Retina (tissue), 1 donor: ENCODE measurements at places on chromosomes 11 and 22.

GRCh38 chr11:65085446-65085845 is 1.4 kb downstream of the ZFPL1 start:
- no peak for DNase-seq

DNA sequence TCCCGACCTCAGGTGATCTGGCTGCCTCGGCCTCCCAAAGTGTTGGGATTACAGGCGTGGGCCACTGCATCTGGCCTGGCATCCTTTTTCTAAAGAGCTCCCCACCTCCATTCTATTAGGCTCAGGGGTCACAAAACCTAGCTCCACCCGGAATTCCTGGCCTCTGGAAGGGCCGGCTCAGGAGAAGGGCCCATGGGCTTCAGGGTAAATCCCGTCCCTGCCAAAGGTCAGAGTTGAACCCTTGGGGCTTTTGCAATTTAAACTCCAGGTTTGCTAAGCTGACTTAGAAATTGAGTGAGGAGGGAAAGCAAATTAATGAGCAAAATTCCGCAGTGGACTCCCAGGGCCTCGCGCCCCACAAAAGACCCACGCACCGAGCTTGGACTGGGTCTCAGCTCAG is 48.3 kb downstream of the RPS6KA4 start:
- DNase-seq, result no peak

GRCh38 chr11:1838426-1839144 is at the start of gene TNNI2:
TNNI2 (plus strand) TSS chr11:1838981; CDS start chr11:1839697, 716 bp downstream.
- no peak for DNase-seq

DNA sequence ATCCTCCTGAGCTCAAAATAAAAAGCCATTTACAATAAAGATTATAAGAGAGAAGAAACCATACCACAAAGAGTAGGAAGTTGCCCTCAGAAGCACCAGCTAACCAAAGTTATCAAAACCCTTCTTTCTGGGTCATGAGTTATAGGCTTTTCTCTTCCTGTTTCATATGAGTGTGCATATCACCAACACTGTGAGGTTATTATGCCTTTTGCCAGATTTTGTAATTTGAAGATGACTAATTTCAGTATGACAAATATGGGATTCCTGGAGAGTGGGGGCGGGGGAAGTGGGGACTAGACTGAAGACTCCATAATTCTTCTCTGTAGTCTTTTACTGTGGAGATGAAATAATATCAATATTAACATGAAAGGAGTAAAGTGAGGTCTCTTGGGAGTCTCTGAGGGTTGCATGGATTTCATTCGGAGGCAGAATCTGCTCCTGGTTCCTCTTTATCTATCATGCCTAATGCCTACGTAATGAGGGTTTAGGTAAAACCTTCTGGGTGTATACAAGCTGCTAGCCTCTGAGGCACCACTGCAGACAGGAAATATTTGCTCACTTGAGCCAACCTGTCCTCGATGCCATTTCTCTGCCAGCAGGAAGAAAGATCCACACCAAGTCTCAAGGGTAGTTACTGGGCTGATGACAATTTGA is 2.1 kb downstream of the LPXN start:
- DNase-seq, result no peak

GRCh38 chr22:42070517-42071422 is at the start of gene NAGA:
NAGA (minus strand) TSS chr22:42070812; CDS start chr22:42070297, 515 bp downstream.
- peak; percentile 96 for DNase-seq

- DNase-seq, result peak; percentile 89
Observed at GRCh38 chr11:35619855-35620640, 1.8 kb downstream of the FJX1 start.

DNA sequence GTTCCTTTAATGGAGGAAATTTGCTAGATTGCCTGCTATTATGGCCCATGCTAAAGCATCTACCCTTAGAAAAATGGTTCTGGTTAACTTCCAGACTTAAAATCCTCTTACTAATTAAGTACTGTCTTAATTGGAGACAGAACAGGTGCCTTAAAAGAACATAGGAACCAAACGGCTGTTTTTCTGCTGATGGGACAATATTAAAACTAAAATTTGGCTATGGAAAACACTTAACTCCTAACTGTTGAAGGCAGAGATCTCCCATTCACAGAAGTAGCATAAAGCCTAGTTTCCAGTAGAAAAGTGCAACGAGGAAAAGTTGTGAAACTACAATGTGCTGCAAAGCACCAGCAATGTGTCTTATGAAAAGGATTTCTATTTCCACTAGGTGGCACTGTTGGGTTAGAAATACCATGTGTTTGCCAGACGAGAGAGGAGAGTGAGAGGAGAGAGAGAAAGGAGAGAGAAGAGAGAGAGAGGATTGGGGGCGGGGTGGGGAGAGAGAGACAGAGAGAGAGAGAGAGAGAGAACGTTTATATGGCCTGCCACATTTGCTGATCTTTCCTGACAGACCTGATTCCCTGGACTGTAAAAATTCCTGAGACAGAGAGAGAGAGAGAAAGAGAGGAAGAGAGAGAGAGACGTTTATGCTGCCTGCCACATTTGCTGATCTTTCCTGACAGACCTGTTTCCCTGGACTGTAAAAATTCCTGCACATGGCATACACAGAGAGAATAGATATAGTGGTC is 51.5 kb downstream of the FAM181B start:
- no peak for DNase-seq

DNA sequence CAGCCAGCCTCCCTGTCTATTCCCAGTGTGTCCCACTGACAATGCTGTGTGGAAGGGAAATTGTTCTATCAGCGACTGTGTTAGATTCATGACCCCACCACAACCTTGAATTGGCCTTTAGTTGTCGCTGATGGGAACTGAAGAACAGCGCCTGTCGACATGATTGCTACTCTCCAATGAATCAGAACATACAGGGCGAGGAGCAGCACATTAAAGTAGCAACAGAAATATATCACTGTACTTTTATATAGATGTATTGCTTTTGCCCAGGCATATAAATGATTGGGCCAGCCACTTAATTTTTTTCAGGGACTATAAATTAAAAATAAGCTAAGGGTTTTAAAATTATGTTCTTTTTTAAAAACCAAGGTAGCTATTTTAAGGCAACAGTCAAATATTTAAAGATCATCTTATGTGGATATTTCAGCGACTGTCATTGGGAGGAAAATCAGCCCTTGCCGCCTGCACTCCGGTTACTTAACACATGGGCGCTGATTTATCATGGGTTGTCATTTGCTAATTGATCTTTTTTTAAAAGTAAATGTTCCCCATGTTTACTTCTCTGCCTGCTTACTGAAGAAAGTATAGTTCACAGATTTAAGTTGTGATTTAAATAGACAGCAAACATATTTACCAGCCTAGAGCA is 42.1 kb downstream of the ARL14EP start:
- DNase-seq, result no peak

DNA sequence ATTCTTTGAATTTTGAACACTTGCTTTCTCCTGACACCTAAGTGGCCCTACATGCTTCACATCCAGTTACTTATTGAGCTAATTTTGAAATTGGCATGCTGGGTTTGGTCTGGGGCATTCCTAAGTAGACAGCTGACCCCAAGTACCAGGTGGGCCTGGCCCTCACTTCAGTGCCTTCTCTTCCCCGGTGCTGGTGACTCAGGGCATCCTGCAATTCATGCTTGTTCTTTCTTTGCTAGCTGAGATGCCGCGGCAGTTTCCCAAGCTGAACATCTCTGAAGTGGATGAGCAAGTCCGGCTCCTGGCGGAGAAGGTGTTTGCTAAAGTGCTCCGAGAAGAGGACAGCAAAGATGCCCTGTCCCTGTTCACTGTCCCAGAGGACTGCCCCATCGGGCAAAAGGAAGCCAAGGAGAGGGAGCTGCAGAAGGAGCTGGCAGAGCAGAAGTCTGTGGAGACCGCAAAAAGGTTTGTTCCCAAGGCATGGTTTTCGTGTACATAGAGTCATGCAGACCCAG is 6.3 kb downstream of the AMPD3 start:
- no peak for DNase-seq

GRCh38 chr22:17554814-17555213 is 8.5 kb upstream of the SLC25A18 start:
- no peak for DNase-seq

- DNase-seq, result no peak
Observed at GRCh38 chr22:26395926-26396325, 33.1 kb upstream of the ASPHD2 start.

GRCh38 chr11:2903672-2904011 is 18.1 kb upstream of the CDKN1C start:
- DNase-seq, result no peak

DNA sequence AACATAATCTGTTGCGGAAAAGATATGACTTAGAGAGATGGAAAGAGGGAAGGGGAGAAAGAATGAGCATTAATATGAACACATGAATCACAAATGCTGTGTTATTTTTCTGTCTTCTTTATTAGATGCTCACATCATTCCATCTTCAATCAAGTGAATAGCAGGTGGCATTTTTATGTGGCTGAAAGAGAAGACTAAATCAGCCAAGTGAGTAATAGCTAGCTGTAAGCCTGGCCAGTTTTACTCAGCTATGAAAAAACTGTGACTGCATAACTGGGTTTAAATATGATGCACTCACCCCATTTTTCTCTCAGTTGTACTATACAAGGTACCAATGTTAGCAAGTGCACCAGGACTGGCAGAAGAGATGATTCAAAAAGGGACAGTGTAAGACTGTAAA is 571.1 kb downstream of the JRKL start:
- DNase-seq, result no peak

GRCh38 chr11:45344028-45344427 is 57.9 kb upstream of the SYT13 start:
- no peak for DNase-seq

DNA sequence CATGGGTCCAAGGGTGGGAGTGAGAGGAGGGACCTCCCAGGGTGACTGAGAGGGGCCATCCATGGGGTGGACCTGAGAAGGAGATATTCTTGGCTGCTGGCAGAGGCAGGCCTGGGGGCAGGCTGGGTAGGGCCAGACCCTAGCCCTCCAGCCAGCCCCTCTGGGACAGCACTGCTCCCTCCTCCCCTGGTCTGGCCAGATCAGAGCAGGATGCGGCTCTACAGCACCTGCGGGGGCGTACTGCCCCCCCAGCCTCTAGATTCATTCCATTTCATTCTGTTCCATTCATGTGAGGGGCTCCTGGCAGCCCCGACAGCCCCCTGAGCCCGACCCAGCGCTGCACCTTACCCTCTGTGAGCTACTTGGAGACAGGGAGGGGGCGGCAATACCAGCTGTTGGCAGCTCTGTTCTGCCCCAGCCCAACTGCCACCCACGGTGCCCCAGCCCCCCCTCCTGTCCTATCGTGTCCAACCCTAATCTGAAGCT is 34.3 kb upstream of the MYRF start:
- DNase-seq, result peak; percentile 47

- no peak for DNase-seq
Observed at GRCh38 chr11:64410404-64410734, 51.4 kb downstream of the RPS6KA4 start.

GRCh38 chr11:68014157-68014946 is 4.2 kb downstream of the ALDH3B1 start:
- DNase-seq, result no peak

DNA sequence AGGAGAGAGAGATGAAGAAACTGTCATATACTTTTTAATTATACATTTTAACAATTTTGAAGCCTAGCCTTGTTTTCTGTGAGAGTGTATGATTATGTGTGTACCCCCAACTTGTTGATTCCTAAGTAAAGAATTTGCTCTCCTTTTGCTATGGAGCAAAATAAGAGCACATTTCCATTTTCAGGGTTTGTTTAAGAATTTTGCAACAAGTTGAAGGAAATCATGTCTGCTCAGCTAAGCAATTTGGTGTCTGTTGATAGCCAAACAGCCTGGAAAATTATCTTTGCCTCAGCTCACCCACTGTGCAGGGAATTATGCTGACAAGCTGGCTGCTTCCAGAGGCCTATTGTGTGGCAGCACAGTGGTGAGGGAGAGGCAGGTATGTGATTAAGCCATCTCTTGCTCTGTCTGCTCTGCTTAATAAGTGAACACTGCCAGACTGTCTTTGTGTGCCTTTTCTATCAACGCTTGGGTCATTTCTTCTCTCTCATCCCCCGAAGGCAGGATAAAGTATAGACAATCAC is 135.1 kb upstream of the TTC12 start:
- DNase-seq, result peak; percentile 70

DNA sequence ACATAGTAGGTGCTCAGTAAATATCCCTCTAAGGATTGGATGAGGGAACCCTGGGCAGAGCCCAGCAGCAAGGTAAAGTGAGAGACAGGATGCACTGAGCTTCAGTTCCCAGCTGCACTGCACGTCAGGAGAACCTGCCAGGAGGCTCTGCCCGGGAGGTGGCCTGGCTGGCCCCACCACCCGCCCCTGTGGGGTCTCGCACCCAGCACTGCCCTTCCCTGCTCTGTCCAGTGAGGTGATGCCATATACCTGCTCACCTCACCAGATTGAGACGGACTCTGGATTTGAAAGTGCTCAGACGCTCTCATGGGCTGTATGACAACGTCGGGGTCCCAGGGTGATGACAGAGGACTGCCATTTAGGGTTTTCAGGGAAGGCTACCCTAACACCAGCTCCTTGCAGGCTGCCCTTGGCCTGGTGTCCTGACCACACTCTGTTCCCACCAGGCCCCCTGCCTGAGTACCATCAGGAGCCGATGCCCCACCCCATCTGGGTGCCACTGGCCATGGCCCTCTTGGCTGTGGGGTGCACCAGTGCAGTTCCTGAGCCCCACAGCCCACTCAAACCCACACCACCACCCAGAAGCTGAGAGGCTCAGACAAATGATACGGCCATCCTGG is 61.7 kb upstream of the FGF3 start:
- DNase-seq, result no peak

- no peak for DNase-seq
Observed at GRCh38 chr22:49760630-49761571, 66.8 kb downstream of the BRD1 start.

DNA sequence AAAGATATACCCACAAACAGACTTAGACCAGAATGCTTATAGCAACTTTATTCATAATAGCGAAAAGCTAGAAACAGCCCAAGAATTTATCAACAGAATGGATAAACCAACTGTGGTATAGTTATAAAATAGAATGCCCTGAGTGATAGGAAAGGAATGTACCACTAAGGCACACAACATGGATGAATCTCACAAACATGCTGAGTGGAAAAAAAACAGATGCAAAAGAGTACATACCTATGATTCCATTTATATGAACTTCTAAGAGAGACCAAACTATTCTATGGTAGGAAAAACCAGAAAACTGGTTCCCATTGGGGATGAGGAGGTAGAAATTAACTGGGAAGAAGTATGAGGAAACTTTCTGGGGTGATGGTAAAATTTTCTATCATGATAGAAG is 40.4 kb upstream of the GRIK4 start:
- DNase-seq, result no peak

DNA sequence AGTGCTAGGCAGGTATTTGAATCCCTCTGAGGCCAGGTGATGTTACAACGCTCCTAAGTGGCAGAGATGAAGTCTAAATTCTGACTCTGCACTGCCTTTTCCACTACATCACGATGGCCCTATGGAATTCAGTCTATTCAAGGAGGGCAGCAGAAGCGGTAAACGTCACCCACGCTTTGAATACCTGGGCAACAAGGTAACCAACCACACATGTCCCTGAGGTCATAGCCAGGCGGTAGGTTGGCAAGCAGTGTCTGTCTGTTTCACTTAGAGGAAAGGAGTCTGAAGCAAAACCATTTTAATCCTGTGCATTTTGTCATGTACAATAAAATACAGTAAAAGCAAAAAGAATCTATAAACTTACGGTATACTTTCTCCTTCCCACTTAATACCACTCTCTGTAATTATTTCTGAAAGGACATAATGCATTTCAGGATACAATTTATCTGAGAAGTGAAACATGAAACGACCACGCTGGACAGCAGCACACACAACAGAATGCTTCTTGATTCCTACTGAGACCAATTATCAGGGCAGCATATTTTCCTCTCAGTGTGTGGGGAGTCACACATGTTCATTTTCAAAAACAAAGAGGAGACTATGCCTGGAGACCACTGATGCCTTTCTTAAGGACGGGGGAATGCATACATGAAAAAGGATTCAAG is 51.3 kb downstream of the PRDM10 start:
- peak; percentile 34 for DNase-seq
